ENCODE measurements at places on chromosomes 5 and 9. TPM values are rescaled to one million over a fixed set of nuclear protein-coding genes. Genes with fewer than 3 reads are reported as not detected.

Gene TSSK1B
- not detected for total RNA-seq

Gene DNAJC18
- 22.0 TPM for total RNA-seq

Gene FRRS1L
- total RNA-seq = 2.2 TPM

Gene IL11RA
- 5.5 TPM for total RNA-seq

Gene SMIM33
- not detected for total RNA-seq

Gene BARX1
- 2.1 TPM for total RNA-seq

Gene OBP2B
- not detected for total RNA-seq

Gene THG1L
- total RNA-seq = 12.4 TPM

Gene ABCA1
- total RNA-seq = 8.5 TPM

Gene KIF3A
- 11.5 TPM for total RNA-seq

Gene ZFP2
- total RNA-seq = 0.78 TPM

Gene MYMK
- not detected for total RNA-seq

Gene GBGT1
- total RNA-seq = 9.7 TPM

Gene CBY3
- 1.4 TPM for total RNA-seq

Gene RAB14
- 44.8 TPM for total RNA-seq

Gene GNA14
- total RNA-seq = 3.2 TPM

Gene IFNA21
- total RNA-seq = not detected
